ENCODE measurements at places on chromosomes 1 and 21.
A peak's percentile ranks its signal among the peaks of the same experiment; 100 is the strongest.

- DNase-seq, result no peak
These were observed 115.0 kb downstream of the UBE2U start for GRCh38 chr1:64318428-64318827.

- no peak for DNase-seq
These were observed 19.9 kb downstream of the DSTYK start for GRCh38 chr1:205191622-205192021.

- DNase-seq, result peak; percentile 32
These were observed 5.0 kb upstream of the NADK start for GRCh38 chr1:1783320-1783719.

DNA sequence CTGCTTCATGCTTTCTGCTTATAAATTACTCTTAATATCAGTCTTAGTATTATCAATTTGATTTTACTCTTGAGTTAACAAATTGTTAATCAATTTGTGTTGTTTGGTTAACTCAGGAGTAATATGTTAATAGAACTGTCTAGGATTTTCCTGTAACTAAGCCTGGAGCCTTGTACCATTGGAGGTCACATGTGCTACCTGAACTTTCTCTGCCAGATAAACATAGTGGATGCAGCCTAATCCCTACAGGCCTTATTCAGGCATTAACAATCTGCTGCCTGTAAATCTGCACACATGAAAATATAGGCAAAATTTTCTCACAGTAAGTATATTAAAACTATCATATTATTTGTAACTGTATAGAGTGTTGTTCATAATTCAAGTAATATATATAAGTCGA, 47.1 kb upstream of the TMPRSS2 start:
- no peak for DNase-seq

GRCh38 chr1:98081944-98082343, 161.1 kb upstream of the DPYD start:
- DNase-seq, result no peak

DNA sequence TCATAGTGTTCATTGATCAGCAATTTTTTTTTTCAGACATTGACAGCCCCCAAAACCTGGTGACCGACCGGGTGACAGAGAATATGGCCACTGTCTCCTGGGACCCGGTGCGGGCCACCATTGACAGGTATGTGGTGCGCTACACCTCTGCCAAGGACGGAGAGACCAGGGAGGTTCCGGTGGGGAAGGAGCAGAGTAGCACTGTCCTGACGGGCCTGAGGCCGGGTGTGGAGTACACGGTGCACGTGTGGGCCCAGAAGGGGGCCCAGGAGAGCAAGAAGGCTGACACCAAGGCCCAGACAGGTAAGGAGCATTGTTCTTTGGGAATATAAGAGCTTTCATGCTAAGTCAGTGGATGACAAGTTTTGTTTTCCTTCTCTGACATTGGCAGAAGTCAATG, 49.3 kb downstream of the TNN start:
- no peak for DNase-seq
